HT-29 (cell line): ENCODE measurements at places on chromosomes 5 and 9. TPM values are rescaled to one million over a fixed set of nuclear protein-coding genes. Genes with fewer than 3 reads are reported as not detected.
A peak's percentile ranks its signal among the peaks of the same experiment; 100 is the strongest.

The PCDHGB7 gene
- total RNA-seq = 0.66 and 2.1 TPM in 2 replicates

The PRDM9 gene
- total RNA-seq = not detected in 2 replicates

The AMBP gene
- total RNA-seq = 3.0 and 4.4 TPM in 2 replicates

The CERT1 gene
- total RNA-seq = 4.9 and 6.8 TPM in 2 replicates

The FOXD1 gene
- total RNA-seq = 0.20 and 0.31 TPM in 2 replicates

The CNTFR gene
- not detected in 2 replicates for total RNA-seq

The PCDHA6 gene
- not detected in 2 replicates for total RNA-seq

The PCDHB3 gene
- total RNA-seq = 0.03 TPM in 1 of 2 replicates, not detected in the other

The LOX gene
- total RNA-seq = not detected in 2 replicates

The NR4A3 gene
- total RNA-seq = 0.13 TPM in 1 of 2 replicates, not detected in the other

The UGT3A1 gene
- total RNA-seq = not detected in 2 replicates

The TLR4 gene
- total RNA-seq = 4.3 and 4.5 TPM in 2 replicates

The EEIG1 gene
- 36.0 and 45.3 TPM in 2 replicates for total RNA-seq

The DOLPP1 gene
- total RNA-seq = 45.4 and 50.8 TPM in 2 replicates

The ZDHHC11B gene
- 3.7 and 5.2 TPM in 2 replicates for total RNA-seq

GRCh38 chr5:75395277-75395676 lies 58.3 kb downstream of the HMGCR start:
- DNase-seq = no peak

DNA sequence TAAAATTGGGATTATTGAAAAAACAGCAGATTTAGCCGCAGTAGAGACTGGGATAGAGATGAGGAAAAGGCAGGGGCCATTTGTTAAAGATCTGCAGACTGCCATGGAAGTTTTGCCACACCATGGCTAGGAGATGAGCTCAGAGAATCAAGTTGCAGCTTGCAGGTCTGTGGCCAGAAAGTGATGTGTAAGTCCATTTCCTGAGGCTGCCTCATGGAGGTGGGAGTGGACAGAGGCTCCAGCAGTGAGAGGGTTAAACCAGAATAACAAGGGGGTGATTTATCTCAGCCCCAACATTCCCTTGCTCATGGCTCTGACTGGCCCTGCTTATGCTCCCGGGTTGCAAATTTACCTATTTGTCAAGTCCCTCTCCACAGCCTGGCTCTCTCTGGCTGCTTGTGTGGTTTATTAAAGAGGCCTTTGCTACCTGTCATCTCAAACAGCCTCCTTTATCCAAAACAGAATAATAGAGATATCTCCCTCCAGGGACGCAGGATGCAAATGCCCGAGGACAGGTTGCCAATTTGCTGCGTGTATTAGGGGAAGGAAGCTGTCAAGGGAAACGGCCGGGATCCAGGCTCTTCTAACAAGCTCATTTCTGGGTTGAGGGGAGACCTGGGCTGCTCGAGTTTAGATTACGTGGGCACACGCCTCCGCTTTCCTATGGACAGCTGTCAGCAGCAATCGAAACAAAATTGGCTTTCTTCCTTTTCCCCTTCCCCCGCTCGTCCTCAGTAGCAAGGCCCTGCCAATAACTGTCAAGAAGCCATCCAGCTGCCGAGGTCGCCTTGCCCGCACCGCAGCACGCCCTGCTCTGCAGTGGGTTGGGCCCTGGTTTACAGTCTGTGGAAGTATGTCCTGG lies 72.8 kb upstream of the PITX1 start:
- no peak for DNase-seq

DNA sequence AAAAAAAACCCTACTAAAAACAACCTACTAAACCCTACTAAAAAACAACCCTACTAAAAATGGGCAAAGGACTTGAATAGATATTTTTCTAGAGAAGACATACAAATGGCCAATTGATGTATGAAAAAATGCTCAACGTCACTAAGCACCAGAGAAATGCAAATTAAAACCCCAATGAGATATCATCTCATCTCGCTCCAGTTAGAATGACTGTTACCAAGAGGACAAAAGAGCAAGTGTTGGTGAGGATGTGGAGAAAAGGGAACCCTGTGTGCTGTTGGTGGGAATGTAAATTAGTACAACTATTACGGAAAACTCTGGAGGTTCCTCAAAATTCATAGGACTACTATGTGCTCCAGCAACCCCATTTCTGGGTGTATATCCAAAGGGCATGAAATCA lies 10.8 kb downstream of the SDHA start:
- no peak for DNase-seq

GRCh38 chr5:142844866-142845265 lies 74.7 kb downstream of the ARHGAP26 start:
- DNase-seq = no peak

DNA sequence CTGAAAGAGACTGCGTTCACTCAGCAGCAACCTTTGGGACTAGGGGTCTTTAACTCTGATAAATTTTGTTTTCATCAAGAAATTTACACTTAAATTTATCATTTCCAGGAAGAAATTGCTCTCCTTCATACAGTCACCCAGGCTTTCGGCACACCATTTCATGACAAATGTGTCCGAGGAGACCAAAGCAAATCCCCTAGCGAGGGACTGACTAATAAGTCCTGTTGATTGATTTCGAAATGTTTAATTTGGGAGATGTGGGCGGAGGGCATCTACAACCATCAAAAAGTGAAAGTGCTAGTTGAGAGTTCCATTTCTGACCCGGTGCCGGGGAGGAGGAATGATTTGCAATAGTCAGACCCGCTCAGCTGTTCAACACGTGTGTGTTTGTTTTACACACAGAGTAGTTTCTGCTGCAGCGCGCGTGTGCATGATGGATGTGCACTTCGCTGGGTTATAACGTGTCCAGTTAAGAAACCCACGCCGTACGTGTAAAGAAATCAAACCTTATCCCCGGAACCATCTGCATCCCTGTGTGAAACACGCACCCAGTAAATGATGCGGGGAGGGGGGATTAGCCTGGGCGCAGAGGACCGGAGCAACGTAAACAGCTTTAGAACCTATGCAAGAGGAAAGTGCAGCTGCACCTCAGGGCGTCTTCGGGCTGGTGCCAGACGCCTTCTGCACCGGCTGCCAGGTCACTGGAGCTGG lies 845 bp upstream of the NR4A3 start:
- peak; percentile 39 for DNase-seq

DNA sequence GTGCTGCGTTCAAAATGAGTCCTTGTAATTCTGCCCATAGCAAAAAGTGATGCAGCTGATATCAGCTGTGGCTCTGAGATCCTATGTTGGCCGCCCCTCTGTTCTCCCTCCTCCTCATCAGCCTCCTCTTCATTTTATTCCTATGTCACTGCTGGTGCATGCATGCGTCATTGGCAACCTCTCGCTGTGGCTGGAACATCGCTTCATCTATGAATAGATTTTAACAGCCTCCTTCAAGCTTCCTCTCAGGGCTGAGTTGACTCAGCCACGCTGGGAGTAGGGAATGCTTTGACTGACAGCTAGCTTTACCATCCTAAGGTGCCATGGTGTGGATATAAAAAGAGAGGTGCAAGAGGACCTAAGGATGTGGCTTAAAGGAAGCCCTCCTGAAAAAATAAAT lies 303.5 kb downstream of the PLK2 start:
- no peak for DNase-seq

- no peak for DNase-seq
These were observed 296.5 kb upstream of the DMAC1 start for GRCh38 chr9:8096091-8096490.

GRCh38 chr5:150309101-150309885 lies 6.6 kb upstream of the ARSI start:
- DNase-seq = no peak

DNA sequence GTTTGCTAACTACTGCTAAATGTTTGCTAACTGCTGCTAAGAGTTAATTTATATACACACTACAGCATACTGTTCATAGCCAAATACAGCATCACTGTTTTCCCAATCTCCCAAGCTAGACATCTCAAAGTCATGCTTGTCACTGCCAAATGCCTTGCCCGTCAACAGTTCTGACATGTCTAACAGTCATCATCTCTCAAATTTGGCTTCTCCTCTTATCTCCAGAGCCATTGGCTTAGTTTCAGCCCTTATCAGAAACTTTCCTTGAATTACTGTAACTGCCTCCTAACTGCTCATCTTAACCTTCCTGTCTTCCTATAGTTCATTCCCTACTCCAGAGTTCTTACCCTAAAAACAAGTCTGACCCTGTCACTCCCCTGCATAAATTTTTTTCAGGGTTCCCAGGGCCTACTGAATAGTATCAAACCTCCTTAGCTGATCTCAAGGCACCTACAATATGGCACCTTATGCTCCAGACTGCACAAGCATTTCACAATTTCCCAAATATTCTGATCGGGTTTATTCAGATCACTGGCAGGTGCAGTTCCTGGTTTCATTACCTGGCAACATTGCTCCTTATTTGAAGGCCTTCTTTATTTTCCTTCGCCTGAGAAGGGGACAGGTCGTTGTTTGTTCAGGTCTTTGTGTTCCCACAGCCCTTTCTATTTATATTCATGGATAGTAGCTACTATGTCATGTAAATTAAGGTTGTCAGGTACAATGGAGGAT lies 55.9 kb upstream of the ANKRD55 start:
- no peak for DNase-seq

DNA sequence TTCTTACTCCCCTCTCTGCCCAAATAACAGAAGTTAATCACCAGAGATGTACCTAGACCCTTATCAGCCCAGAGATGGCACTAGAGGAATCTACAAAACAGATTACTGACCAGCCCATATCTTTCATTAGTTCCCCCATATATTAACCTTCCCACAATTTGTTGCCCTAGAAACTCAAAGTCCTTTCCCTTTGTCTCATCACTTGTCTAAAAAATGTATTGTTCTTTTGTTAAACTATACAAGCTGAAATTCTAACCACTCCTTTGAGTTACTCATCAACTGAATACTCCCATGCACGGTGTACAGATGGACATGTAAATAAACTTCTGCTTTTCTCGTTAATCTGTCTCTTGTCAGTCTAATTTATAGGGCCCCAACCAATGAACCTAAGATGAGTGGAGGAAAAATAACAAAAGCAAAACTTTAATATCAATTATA lies 130.9 kb downstream of the CCDC192 start:
- DNase-seq = peak; percentile 73

DNA sequence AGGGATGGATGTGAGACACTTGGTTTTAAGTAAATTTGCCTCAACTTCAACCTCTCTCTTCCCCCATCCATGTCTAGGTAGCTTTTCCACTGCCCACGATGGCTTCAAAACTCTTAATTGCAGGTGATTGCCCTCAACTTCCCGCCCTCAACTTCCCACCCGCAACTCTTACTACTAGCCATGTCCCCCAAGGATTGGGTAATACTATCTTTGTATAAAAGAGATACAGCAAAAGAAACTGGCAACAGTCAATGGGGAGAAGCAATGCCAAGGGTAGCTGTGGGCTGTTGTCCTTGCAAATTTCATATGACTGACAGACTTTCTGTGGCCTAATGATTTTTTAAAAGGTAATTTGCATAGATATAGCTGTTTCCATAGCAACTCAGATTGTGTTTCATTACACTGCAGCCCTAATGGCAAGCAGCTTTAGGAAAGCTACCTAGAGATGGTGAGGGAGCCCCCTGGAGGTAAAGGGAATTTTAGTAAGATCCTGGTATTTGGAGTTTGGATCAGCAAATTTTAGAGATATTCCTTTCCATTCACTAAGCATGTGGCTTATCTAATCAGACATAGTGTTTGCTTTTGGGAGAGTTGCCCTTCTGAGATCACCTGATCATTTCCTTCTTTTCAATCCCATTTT lies 421.5 kb upstream of the DAP start:
- DNase-seq = peak; percentile 65

DNA sequence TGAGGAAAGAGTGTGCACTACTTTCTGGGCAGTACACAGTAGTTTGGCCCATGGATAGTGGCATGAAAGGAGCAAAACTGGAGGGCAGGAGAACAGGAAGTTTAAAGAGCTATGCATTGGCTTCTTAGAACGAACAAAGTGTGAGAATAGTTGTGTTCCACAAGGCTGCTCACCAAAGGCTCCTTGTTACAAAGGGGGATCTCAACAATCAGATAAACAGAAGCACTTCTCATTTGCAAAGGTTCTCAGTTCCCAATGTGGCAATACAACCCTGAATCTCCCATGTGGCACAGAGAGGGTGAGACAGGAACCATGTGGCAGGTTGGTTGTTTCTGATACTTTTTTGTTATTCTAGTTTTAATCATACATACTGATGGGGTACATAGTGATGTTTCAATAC lies 158.4 kb downstream of the CARTPT start:
- DNase-seq = no peak

DNA sequence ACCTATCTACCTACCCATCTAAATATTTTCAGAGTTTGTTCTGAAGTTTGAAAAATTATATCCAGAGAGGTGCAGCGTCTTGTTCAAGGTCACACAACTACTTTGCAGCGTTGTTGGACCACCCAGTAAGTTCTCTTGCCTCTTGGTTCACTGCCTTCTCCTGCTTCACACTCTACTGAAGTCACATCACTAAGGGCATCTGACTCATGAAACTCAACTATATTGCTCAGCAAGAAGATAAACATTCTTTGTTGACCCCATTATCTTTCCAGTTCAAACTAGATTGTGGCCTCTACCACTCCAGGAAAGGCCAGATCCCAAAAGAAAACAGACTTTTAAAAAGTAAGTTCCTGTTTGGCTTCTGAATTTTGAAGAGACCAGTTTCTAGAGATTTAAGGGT lies 326.9 kb downstream of the SLIT3 start:
- DNase-seq = no peak

GRCh38 chr9:111890334-111890733 lies 6.3 kb upstream of the UGCG start:
- peak; percentile 23 for DNase-seq

- no peak for DNase-seq
These were observed 479.4 kb downstream of the DMAC1 start for GRCh38 chr9:7320139-7320538.

- DNase-seq = no peak
These were observed 156.9 kb downstream of the TRIM32 start for GRCh38 chr9:116843863-116844620.

- peak; percentile 93 for DNase-seq
These were observed 5.2 kb upstream of the HDHD3 start for GRCh38 chr9:113381909-113382411.

DNA sequence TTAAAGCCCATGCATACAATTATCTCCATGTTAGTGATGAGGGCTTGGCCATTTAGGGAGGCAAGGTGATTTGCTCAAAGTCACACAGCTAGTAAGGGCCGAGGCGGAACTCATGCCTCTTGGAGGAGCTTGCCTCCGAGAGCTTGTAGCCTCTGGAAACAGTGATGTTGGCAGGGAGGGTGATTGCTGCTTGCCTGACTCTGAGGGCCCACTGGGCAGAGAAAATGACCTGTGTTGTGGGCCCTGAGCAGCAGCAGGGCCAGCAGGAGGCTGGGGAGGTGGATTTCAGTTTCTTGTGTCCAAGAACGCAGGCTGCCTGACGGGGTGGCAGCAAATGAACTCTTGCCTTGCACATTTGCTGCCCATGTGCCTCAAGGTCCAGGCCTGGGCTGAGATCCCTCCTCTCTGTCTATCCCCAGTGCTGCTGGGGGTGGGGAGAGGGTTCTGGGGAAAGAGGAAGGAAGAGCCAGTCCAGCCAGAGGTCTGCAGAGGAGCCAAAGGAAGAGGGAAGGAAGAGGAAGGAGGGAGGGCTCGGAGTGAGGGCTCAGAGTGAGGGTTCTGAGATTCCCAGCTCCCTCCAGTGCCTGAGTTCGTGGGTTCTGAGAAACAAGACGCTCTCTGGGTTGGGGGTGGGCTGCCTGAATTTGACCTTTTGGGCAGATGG lies 16.2 kb upstream of the PTGS1 start:
- no peak for DNase-seq
